Skin of body (tissue), 3 donors: ENCODE measurements at places on chromosomes 6 and 20.
A peak's percentile ranks its signal among the peaks of the same experiment; 100 is the strongest.

DNA sequence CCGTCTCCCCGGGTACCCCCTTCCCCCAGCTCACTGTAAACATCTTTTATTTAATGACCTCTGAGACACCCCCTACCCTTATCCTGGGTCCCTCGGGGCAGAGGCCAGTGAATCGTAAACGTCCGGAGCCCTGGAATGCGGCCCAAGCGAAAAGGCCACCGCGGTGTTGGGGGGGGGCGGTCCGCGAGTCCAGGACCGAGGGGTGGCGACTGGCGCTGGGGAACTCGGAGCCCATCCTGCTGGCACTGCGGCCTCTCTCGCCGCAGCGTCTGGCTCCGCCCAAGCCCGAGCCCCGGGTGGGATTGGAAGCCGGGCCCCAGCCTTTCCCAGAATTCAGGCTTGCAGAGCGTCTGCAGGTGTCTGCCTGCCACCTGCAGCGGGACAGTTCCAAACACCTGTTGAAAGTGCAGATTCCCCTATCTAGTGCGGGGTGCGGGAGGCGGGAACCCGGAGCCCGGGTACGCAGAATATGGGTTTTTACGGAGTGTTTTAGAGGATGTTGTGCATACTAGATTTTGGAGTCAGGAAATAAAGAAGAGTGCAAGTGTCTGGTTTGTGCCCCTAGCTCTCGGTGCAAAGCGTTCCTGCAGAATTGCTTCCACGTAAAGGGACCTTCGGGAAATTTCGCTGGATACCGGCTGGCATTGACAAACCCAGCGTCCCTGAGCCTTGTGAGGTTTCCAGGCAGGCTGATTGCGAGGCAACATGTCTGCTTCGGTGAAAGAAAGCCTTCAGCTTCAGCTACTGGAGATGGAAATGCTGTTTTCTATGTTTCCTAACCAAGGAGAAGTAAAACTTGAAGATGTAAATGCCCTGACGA is 800 bp downstream of the RWDD2A start:
- DNase-seq, result no peak

DNA sequence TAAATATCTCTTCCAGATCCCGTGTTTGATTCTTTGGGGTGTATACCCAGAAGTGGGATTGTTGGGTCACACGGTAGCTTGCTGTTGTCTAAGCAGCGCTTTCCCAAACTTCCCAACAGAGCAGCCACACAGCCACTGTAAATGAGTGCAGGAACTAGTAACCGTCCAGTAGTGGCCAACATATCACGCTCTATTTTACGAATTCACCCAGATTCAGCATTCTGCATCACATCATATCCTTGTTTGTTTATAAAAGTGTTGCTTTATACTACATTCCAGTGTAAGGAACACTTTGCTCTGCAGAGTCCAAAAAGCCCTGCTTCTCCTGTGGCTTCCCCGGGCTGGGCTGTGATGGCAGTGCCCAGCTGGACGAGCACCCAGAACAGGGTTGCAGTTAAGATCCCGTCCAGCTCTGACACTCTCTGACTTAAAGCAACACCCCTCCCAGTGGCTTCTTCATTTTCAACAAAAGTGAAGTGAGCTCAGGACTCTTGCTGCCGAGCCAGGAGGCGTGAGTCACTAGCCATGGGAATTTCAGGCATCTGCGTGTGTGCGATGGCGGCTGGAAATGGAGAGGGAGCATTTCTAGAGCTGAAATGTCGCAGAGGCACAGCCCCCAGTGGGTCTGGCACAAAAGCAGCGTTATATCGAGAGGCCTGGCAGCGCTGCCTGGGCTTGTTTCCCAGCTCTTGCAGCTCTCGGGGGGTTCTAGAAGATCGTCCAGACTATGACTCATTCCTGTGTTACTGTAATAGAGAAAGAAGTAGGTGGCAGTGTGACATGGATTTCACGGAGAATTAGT is 216.3 kb upstream of the ECI2 start:
- DNase-seq, result peak; percentile 51

DNA sequence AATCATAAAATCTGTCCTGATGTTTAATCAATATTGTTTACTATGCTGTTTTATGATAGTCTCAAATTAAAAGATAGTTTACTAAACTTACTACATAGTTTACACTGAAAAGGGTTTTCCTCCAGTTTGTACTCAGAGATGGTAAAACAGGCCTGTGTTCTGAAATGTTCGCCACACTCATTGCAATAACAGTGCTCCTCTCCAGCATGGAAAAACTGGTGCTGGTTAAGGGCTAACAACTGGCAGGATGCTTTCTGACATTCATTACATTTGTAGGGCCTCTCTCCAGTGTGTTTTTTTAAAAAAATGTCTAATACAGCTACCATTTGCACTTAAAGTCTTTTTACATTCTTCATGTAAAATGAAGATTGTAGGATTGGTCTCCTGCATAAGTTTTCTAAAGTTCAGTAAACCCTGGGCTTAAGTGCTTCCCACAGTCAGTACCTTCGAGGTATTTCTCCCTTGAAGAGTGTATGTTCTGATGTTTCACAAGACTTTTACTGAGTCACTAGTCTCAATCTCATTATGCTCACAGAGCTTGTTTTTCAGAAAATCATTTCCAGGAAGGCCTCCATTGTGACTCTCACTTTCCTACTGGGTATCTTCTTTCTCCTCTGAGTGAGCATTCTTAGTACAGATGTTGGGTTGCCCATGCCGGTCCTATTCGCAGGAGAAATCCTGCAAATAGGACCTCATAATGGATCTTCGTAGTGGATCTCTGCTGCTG is 8.7 kb upstream of the ZSCAN12 start:
- no peak for DNase-seq

DNA sequence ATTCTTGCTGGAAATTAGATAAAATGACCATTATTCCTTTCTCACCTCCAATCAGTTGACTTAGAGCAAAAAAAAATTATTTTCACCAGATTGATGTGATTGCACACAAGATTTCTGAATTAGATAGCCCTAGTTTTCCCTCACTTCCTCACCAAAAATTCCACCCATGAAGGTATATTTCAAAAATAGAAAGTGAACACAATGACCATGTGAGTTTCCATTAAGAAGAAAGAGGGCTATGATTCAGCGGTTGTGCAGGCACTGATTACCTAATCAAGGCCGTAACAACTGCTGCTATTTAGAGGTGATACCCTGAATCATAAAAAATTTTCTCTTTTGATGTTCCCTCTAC is 19.5 kb upstream of the RALGAPA2 start:
- no peak for DNase-seq

GRCh38 chr20:62684981-62685380 is 23.7 kb upstream of the NTSR1 start:
- DNase-seq, result no peak

- peak; percentile 21 for DNase-seq
Observed at GRCh38 chr6:43773050-43773979, 3.3 kb downstream of the VEGFA start.

GRCh38 chr6:122238861-122239260 is 160.6 kb upstream of the HSF2 start:
- no peak for DNase-seq

DNA sequence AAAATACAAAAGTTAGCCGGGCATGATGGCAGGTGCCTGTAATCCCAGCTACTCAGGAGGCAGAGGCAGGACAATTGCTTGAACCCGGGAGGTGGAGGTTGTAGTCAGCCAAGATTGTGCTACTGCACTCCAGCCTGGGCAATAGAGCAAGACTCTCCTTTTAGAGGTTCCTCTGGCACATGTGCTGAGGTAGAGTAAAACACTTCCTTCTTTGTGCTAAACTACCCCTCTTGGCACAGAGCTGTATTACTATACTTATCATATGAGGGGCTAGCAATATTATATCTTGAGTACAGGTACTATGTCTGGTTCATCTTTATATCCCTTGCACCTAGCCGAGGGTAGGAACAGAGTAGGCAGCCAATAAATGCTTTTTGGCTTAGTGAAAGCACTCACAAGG is 40.2 kb upstream of the SAMHD1 start:
- DNase-seq, result no peak

DNA sequence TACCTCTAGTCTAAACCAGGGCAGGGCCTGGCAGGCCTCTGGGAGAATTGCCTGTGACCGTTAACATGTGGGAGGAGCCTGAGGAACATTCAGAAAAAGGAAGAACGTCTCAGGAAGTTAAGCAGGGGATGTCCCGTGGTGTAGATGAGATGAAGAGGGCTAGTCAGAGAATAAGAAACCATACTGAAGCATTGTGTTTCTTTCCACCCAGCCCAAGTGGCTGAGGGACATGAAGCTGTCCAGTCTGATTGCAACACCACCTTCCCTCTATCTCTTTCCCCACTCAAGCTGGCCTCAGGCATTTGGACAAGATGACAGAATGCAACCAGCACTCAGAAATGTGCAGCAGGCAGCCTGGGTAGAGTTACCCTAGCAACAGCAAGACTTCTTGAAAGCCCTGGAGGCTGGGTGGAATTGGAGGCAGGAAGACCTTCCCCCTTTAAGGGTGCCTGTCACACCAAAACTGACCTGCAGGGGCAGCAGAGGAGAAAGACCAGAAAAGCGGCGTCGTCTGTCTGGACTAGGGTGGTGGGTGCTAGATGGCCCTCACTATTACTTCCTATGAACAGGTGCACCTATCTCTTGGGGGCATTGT is 186.1 kb downstream of the UNC5CL start:
- DNase-seq, result no peak

- DNase-seq, result no peak
Observed at GRCh38 chr6:124432620-124433019, 529.6 kb upstream of the RNF217 start.

DNA sequence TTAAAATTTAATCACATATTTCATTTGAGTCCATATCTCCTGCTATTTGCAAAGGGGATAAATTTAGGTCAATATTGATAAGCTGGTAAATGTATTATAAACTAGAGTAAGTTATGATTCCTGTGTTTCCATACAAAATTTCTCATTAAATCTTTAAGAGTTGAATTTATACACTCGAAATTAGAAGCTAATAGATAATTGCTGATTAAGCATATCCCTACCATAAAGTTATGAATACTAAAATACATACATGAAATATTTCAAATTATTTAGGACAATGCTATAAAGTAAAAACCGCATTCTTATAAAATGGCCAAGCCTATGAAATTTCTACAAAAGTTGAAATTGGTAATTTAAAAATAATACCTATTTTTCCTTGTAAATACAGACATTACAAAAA is 71.5 kb downstream of the FAM184A start:
- no peak for DNase-seq

DNA sequence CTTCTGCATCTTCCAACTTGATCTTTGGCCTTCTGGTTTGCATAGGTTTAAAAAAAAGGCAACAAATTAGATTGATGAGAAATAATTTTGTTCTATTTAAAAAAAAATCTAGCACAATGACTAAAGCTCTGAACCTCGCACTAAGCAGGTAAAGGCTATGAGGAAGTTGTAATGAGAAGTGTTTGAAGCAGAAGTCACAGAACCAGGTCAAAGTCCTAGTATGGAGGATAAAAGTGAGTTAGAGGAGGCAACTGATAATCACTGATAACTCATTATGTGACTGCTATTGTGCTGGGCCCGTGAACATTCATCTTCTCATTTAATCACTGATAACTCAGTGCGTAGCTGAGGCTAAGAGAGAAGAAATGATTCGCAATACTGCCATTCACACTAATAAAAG is 46.1 kb upstream of the GFRAL start:
- no peak for DNase-seq

DNA sequence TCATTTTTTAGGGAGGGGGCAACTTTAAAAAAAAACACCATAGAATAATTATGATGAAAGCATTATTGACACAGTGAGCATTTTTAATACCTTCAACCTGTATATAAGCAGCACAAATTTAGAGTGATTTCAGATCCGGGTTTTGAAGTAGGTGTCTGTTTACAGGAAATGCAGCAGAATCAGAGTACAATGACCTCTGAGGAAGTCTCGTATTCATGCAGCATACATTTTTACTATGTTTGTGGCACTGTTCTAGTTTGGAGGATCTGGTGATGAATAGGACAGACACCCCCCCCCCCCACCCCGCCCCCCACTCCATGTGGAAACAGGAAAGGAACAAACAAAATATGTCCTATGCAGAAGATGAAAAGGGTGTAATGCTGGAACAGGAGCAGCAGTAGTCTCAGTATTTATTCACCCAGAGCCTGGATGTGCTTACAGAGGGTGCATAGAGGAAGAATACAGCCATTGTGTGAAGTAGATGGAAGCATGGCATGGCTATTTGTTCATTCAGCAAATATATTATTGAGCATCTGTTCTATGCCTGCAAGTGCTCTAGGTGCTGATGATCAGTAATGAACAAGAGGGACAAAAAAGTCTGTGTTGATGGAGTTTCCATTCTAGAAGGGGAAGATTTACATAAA is 19.7 kb downstream of the VAPB start:
- DNase-seq, result no peak

- DNase-seq, result no peak
Observed at GRCh38 chr6:43800746-43801494, 30.9 kb downstream of the VEGFA start.

GRCh38 chr6:128569732-128570679 is 49.6 kb upstream of the PTPRK start:
- DNase-seq, result no peak

DNA sequence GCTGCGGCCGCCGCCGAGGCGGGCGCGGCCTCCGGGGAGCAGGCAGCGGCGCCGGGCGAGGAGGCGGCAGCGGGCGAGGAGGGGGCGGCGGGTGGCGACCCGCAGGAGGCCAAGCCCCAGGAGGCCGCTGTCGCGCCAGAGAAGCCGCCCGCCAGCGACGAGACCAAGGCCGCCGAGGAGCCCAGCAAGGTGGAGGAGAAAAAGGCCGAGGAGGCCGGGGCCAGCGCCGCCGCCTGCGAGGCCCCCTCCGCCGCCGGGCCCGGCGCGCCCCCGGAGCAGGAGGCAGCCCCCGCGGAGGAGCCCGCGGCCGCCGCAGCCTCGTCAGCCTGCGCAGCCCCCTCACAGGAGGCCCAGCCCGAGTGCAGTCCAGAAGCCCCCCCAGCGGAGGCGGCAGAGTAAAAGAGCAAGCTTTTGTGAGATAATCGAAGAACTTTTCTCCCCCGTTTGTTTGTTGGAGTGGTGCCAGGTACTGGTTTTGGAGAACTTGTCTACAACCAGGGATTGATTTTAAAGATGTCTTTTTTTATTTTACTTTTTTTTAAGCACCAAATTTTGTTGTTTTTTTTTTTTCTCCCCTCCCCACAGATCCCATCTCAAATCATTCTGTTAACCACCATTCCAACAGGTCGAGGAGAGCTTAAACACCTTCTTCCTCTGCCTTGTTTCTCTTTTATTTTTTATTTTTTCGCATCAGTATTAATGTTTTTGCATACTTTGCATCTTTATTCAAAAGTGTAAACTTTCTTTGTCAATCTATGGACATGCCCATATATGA is 3.2 kb downstream of the MARCKS start:
- DNase-seq, result peak; percentile 35

DNA sequence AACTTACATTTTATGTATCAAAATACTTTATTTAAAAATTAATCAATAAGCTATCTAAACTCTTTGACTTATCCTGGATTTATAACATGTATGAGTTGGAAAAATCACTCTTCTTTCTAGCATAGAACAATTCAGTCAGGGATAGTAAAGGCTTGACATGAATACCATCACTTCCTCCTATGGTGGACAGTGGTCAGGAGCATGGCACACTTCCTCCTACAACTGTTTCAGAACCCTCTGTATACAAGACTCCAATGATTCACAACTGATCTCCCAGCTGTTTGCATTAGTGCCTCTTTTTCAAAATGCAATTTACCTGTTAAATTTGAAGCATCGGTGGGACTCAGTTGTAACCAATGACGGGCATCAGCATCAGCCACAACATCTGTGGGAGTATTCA is 129.7 kb downstream of the RALGAPA2 start:
- DNase-seq, result no peak
